ENCODE measurements at places on chromosomes 6 and 20.

DNA sequence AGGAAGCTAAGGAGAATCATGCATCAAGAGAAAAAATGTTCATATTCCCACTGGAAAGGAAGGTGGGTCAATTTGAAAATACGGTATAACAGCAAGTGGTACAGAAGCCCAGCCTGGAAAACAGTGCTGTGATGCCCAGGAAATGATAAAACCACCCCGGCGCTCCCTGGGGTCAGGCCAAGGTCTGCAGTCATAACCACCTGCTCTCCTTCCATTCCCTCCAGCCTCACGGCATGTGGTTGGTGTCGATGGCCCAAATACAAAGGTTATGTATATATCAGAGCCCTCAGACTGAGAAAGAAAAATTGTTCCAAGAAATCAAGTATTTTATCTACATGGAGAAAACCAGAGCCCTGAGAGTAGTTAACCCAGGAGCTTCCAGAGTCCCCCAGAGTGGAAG lies 208.1 kb upstream of the CDYL start:
- DNase-seq = no peak

DNA sequence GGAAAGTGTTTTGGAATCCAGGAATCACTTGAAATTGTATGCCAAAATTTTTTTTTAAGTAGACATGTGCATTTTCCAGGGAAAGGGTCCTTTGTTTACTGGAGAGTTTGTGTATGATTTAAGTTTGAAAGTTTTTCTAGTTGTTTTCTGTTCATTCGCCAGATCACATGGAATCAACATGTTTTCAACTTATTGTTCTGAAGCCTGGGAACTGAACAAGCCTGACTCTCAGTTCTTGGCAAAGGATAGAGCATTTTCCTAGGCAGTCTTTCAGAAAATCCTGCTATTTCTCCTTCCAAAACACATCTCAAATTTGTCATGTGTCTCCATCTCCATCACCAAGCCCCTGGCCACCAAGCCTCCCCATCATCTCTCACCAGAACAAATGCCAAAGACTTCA lies 374.8 kb downstream of the MAFB start:
- no peak for DNase-seq

- DNase-seq = no peak
Observed at GRCh38 chr6:12516070-12516469, 200.5 kb upstream of the PHACTR1 start.

- peak; percentile 17 for DNase-seq
Observed at GRCh38 chr6:115001731-115002350, 659.0 kb upstream of the HS3ST5 start.

GRCh38 chr6:10141746-10142443 lies 273.0 kb downstream of the TFAP2A start:
- DNase-seq = no peak

DNA sequence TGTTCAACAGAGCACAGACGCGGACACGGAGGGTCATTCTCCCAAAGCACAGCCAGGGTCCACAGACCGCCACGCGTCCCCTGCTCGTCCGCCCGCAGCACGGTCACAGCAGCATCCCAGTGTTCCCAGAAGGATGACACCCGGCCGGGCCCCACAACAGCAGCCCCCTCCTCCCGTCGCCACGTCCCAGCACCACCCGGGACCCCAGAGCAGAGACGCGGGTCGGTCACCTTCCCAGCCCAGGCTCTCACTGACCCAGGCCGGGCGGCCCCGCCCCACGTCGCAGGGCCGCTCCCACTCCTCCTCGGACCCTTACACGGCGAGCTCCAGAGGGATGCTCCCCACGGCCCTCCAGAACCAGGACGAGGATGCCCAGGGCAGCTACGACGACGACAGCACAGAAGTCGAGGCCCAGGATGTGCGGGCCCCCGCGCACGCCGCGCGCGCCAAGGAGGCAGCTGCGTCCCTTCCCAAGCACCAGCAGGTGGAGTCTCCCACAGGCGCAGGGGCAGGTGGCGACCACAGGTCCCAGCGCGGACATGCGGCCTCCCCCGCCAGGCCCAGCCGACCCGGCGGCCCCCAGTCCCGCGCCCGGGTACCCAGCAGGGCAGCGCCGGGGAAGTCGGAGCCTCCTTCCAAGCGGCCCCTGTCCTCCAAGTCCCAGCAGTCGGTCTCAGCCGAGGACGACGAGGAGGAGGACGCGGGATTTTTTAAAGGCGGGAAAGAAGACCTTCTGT lies 64.3 kb downstream of the FNDC1 start:
- DNase-seq = no peak

GRCh38 chr6:19831358-19831757 lies 5.8 kb upstream of the ID4 start:
- no peak for DNase-seq

GRCh38 chr6:42075159-42075838 lies 25.0 kb downstream of the TAF8 start:
- peak; percentile 57 for DNase-seq

DNA sequence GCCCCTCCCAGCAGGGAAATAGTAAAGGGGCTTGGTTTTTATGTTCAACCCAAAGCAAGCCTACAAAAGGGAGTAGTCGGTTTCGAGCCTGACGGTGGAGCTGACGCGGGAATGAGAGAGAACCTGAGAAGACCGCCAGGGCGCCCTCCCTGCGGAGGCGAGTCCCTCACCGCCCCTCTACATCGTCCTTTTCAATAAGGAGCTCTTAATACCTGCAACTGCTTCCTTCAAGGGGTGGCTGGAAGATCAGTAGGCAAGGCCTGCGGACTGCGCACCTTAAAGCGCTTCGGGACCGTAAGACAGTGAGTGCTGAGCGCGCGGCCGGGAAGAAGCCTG lies 709 bp upstream of the ZNF76 start:
- DNase-seq = no peak

- no peak for DNase-seq
Observed at GRCh38 chr20:1377984-1378734, 14.7 kb downstream of the FKBP1A start.
